SHP77 treated with DMSO at 0.1 percent for 48 hours (cell line): ENCODE measurements at places on chromosomes 7 and 10.

DNA sequence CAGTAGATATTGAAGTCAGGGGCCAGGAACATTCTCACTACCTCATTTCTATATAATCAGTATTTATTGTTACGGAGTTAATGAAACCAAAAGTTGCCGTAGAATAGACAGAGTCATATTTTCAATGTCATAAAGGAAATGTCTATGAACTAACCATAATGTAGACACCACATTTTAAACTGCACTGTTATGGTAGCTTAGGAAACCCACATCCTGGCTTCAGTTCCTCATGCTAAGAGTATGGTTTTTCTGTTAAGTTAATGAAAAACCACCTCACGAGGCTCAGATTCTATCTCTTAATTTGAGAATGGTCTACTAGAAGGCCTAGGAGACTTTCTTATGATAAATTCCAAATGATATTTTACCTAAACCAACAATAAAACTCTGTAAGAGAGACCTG is 166.5 kb downstream of the TMEM26 start:
- DNase-seq, result no peak

DNA sequence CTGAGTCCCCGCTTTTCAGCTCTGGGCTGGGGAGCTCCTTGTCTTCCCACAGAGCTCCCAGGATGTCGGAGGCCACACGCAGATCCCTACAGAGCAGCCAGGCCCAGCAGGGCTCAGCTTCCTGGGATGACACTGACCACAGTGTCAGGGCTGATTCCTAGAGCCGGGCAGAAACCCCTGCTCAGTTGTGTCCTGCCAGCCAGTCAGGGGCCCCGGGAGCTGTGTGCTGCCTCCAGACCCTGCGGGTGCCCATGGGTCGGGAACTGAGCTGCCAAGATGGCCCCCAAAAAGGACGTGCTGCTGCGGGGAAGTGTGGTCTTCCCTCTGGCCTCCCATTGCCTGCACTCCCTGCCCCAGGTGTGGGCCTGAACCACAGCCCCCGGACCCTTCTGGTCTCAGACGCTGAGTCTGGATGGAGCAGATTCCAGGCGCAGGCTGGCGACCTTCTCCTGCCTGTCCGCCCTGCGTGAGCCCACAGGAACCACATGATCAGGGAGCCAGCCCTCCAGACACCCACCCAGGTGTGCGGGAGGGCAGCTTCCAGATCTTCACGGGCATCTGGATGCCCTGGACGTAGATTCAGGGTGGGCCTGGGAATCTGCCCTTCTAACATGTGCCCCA is 217.4 kb downstream of the MAD1L1 start:
- no peak for DNase-seq

- DNase-seq, result no peak
These were observed 55.1 kb upstream of the LAMB1 start for GRCh38 chr7:108057951-108058481.

DNA sequence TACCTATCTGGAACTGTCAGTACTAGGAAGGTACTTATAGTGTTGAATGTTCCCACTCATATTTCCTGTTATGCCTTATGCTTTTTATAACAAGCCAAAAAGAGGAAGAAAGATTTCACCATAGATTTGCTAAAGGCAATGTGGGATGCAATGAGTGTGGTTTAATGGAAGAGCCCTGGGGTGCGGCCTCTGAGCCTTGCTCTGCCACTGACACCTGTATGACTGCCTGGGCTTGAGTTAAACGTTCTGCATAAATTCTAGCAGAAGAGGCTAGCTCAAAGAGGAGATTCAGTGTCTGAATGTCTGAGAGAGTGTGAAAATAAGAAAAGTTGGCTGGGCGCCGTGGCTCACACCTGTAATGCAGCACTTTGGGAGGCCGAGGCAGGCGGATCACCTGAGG is 143.8 kb downstream of the TPST1 start:
- DNase-seq, result no peak

DNA sequence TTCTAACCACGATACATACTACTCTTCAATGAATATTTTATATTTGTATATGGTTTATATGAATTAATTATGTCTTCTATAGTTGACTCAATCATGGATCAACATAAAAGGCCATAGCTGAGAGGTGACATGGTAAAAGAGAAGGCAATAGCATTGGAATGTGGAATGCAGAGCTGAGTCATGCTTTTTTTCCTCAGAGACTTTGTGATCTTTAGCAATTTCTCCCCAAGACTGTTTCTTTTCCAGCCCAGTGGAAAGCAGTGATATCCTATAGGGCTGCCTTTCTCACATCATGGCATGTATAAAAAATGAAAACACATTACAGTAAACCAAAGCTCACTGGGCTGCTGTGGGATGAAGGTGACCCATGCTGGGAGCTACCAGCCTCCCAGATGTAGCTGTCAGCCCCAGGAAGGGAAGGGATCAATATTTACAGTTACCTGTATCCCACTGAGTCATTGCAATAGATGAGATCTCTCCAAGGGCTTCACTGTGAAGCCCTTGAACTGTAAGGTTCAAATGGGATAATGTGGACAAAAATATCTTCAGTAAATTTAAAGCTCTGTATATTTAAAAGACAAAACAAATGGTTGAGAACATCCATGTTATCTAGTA is 30.2 kb downstream of the SLC39A12 start:
- DNase-seq, result no peak

DNA sequence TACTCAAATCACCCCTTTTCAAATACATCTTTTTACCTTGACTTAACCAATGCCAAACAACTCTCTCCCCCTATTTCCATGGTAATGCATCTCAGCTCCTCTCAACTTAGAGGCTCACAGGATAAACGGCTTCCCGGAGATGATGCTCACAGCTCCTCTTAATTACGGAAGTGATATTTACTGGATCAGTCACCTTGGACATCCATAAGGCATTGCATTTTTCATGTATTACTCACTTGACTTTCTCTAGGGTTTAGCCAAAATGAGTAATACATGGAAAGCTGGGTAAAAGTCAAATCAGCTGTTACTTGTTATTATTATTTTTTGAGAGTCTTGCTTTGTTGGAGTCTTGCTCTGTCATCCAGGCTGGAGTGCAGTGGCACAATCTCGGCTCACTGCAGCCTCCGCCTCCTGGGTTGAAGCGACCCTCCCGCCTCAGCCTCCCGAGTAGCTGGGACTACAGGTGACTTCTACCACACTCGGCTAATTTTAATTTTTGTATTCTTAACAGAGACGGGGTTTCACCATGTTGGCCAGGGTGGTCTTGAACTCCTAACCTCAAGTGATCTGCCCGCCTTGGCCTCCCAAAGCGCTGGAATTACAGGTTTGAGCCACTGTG is 73.3 kb upstream of the RHEB start:
- DNase-seq, result no peak

DNA sequence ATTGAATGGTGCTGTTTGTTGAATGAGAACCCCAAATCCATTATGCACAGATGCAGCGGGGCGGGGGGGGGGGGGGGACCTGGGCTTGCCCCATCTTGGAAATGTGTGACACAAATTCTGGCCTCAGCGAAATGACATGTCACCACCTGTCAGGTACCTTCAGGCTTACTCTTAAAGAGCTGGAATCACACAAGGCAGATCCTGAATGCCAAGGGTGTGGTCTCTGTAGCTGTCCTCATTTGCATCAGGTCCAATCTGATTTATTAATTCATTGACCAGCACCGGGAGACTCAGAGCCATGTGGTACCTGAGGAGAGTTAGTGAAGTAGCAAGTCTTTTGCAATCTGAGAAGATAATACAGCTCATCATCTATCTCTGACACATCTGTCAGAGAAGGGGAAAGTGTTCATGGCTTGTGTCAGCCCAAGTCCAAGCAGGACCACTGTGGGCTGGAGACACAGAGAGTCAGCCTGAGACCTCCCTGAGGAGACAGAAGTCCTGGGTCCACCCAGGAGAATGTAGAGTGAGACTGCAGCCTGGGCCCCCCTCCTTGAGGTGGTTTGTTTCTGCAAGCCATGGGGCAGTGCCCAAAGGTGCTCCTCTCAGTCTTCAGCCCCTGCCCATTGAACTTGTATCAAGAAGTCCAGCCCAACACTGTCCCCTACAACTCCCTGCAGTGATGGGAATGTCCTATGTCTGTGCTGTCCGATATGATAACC is 46.7 kb downstream of the ADCYAP1R1 start:
- DNase-seq, result no peak

- no peak for DNase-seq
These were observed 51.0 kb downstream of the FBXW4 start for GRCh38 chr10:101644002-101644401.

DNA sequence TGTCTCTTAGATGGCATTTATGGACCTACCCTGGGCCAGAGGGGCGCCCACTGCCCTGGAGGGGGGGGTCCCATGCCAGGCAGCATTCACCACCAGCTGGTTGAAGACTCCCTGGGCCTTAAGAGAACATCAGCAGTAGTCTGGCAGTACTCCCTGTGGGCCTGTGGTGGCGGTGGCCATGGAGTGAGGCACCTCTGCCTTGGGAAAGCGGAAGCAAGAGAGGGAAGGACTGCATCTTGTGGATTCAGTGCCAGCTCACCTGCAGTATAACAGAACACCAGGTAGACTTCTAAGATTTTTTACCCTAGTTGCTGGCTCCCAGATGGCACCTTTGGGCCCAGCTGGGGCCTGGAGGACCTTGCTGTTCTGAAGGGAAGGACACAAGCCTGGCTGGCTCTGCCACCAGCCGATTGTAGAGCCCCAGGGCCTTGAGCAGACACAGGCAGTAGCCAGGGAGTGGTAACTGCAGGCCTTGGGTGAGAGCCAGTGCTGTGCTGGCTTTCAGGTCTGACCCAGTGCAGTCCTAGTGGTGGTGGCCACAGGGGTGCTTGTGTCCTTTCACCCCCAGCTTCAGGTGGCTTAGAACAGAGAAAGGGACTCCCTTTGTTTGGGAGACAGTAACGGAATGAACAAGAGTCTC is 15.8 kb downstream of the PLAC9 start:
- DNase-seq, result no peak

GRCh38 chr10:19816411-19817230 is at the start of gene PLXDC2:
Gene PLXDC2, plus strand, starts transcription at chr10:19816432.
- DNase-seq, result no peak

GRCh38 chr7:111113263-111114017 is 22.5 kb downstream of the LRRN3 start:
- DNase-seq, result no peak
